A549 treated with ZK216348 at 1 μM for 4 hours (cell line): ENCODE measurements at places on chromosomes 7 and 10. TPM values are rescaled to one million over a fixed set of nuclear protein-coding genes. Genes with fewer than 3 reads are reported as not detected.

The SPDYE6 gene
- total RNA-seq, result not detected in 5 replicates

The CHST3 gene
- total RNA-seq, result 31.8 to 48.4 TPM (median 41.8 TPM) in 5 replicates

The NKX1-2 gene
- 0.07 TPM in 1 of 5 replicates, not detected in the others for total RNA-seq

The ANKRD7 gene
- 0.28 TPM in 1 of 5 replicates, not detected in the others for total RNA-seq

The MLXIPL gene
- 0.38 to 1.5 TPM (median 0.91 TPM) in 5 replicates for total RNA-seq

The OR9A2 gene
- total RNA-seq, result not detected in 5 replicates

The CRCP gene
- 24.8 to 36.1 TPM (median 26.3 TPM) in 5 replicates for total RNA-seq

The ARMC10 gene
- total RNA-seq, result 26.1 to 41.0 TPM (median 34.6 TPM) in 5 replicates

The POLR1F gene
- total RNA-seq, result 12.4 to 18.7 TPM (median 15.7 TPM) in 5 replicates

The EPO gene
- not detected in 5 replicates for total RNA-seq

The FGFBP3 gene
- total RNA-seq, result 1.7 to 3.2 TPM (median 2.5 TPM) in 5 replicates

The NUTM2B gene
- total RNA-seq, result 0.37 to 0.55 TPM (median 0.52 TPM) in 4 of 5 replicates, not detected in the other

The NMT2 gene
- total RNA-seq, result 19.2 to 26.4 TPM (median 24.0 TPM) in 5 replicates

The TRPV6 gene
- total RNA-seq, result not detected in 5 replicates
